Right lobe of liver (tissue), 6 donors: ENCODE measurements at places on chromosomes 1 and 21. TPM values are rescaled to one million over a fixed set of nuclear protein-coding genes. Genes with fewer than 3 reads are reported as not detected.

DNA sequence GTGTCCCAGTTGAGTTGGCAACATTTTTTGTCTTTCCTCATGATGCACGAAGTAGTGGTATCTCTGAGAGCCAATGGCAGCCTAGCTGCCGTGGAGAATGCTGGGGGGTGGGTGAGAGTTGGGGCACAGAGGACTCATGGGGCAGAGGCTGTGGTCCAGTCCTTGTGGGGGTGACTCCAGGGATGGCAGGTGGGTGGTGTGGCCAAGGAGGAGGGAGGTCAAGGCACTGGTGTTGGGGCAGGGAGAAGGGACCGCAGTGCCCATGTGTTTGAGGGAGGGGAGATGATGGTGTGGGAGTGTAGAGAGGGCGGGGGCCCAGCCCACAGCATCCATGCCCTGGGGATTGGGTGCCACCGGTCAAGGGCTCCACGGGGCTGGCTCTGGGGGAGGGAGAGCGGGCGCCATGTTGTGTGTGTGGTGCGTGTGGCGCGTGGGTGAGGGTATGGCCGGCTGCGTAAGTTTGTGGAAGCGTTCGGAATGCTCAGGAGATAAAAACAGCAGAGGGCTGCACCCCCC is 63.5 kb downstream of the PRKCZ start:
- H3K36me3 ChIP-seq: no peaks in the 10 kb centered on the region
- no peak for DNase-seq
- no peak overlapping the region for H3K27ac ChIP-seq
- no peaks in the 10 kb centered on the region for H3K4me1 ChIP-seq
- H3K27me3 ChIP-seq: no peaks in the 10 kb centered on the region

GRCh38 chr1:41850029-41850428 is 68.7 kb downstream of the HIVEP3 start:
- no peak overlapping the region for H3K27ac ChIP-seq
- no peak overlapping the region for H3K4me3 ChIP-seq
- no peaks in the 10 kb centered on the region for H3K27me3 ChIP-seq
- H3K36me3 ChIP-seq: no peaks in the 10 kb centered on the region

DNA sequence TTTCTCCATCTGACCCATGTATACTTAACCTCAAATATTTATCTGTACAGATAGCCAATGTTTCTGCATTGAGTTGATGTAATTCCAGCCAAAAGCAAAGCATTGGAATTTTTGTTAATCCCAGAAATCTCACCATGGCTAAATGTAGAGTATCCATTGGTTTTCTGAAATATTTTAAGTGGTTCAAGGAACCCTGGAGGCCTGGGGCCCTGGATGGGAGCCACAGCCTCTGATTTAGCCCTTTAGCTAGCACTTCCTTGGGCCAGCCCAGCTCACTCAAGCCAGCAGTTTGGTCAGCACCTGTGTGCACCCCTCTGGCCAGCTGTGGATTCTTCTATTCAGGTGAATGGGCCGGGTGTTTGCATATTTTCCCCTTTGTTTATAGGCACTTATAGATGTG is 18.8 kb upstream of the EPS8L3 start:
- H3K4me1 ChIP-seq: no peaks in the 10 kb centered on the region
- no peak overlapping the region for H3K4me3 ChIP-seq
- H3K27ac ChIP-seq: no peak overlapping the region
- no peaks in the 10 kb centered on the region for H3K27me3 ChIP-seq
- H3K36me3 ChIP-seq: no peaks in the 10 kb centered on the region

DNA sequence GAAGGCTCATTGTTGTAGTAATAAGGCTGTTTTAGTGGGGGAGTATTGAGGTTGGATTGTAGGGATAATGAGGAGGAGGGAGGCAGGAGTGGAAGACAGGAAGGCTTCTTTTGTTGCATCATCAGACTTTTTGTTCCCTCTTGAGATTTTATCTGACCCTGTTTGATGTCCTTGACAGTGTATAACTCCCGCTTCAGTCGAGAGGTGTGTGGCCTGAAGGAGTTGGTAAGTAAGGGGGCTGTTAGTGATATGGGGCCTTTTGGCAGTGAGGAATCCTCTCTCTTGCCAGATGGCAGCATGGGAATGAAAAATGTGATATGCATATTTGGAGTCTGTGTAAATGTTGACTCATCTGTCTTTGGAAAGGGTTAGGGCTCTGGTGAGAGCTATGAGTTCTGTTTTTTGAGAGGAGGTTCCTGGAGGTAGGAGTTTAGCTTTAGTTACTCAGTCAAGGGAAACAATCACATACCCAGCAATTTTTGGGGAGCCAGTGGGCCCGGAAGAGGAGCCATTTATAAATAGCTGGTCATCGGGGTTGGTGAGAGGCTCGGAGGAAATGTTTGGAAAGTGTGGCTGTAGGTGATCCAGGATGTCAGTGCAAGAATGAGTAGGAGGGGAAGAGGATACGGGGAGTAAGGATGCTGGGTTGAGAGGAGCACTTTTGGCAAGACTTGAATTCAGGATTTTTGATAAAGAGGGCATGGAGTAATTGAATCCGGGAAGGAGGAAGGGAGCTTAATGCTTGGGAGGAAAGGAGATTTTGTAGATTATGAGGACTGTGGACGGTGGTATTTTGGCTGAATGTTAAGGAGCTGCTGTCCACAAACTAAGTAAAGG is 136.7 kb upstream of the ETV3 start:
- no peaks in the 10 kb centered on the region for H3K4me1 ChIP-seq
- DNase-seq: no peak
- no peak overlapping the region for H3K4me3 ChIP-seq
- no peaks in the 10 kb centered on the region for H3K36me3 ChIP-seq
- H3K27ac ChIP-seq: no peak overlapping the region

DNA sequence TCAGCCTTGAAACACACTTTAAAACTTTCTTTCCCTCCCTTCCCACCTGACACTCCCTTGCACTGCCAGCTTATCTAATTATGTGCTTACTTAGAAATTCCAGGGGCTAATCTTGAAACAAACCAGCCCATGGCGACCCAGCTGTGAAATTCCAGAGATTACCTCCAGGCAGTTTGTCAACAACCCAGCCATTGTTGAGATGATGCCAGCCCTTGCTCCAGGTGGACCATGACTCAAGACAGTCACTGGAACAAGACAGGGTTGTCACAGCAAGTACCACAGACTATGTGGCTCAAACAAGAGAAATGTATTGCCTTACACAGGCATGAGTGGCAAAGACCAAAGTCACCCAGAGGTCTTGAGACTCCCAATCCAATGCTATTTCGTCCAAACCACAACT is 7.9 kb downstream of the FYB2 start:
- no peak overlapping the region for H3K4me3 ChIP-seq
- no peaks in the 10 kb centered on the region for H3K27me3 ChIP-seq
- no peak for DNase-seq
- H3K36me3 ChIP-seq: no peaks in the 10 kb centered on the region
- peaks cover 25% of the 10 kb centered on the region for H3K4me1 ChIP-seq

- no peaks in the 10 kb centered on the region for H3K36me3 ChIP-seq
- H3K27me3 ChIP-seq: no peaks in the 10 kb centered on the region
- no peak overlapping the region for H3K27ac ChIP-seq
- DNase-seq: no peak
Measured at GRCh38 chr1:225250432-225250831, 177.4 kb downstream of the LBR start.

DMRTA2 gene
- not detected for total RNA-seq

REG4 gene
- total RNA-seq: not detected

PTTG1IP gene
- 54.3 TPM for total RNA-seq

GPR61 gene
- total RNA-seq: not detected

UAP1 gene
- 50.8 TPM for total RNA-seq
